ENCODE measurements at places on chromosomes 13 and 19.

DNA sequence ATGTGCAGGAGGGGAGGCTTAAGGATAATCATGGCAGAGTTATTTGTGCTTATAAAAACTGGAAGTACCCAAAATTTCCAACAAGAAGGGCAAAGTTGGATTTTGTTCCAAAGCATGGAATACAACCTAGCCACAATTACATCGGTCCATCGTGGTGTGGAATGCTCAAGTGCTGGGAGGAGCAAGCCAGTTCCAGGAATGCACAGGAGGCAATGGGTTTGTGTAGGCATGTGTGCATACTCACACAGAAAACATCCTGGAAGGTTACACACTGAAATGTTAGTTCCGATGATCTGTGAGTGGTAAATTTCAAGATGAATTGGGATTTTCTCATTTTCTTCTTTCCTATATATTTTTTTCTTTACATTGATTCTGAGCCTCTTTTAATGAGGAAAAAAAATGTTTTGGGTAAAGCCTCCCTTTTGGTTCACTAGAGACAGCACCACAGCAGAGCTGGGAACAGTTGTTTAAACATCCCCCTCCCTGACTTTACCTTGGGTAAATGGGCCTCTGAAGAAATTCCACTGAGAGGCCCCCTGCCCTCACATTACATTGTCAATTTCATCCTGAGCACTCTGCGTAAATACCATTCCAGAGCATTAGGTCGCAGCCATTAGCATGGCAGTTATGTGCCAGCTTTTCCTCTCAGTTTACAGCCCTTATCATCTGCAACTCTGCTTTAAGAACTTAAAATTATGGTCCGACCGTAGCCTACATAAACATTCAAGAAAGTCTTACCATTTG lies 122.0 kb downstream of the UQCRFS1 start:
- DNase-seq, result no peak

DNA sequence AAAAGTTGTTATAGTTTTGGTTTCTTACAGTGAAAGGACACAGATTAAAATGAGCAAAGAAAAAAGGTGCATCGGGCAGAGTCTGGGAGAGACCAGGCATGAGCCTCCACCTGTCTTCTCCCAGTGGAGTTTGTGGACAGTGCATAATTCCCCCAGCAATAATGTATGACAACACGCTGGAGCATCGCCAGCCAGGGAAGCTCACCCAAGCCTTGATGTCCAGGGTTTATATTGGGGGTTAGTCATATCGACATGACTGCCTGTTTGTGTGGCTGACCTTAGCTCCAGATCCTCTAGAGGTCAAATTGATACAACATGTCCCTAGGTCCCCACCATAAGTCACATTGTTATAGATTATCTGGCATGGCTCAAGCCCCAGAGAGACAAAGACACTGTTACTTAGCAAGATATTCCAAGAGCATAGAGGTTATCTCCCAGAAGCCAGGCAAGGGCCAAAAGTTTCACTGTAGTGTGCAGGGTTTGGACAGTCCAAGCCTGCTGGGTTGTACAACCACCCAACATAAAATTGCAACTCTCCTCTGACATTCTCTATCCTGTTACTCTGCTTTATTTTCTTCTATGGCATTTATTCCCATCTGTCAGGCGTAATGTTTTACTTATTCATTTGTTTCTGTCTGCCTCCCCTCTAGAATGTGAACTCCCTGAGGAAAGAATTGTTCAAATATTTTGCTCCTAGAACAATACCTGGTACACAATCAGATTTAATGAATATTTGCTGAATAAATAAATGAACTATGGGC lies 5.6 kb upstream of the KLK13 start:
- DNase-seq, result no peak

DNA sequence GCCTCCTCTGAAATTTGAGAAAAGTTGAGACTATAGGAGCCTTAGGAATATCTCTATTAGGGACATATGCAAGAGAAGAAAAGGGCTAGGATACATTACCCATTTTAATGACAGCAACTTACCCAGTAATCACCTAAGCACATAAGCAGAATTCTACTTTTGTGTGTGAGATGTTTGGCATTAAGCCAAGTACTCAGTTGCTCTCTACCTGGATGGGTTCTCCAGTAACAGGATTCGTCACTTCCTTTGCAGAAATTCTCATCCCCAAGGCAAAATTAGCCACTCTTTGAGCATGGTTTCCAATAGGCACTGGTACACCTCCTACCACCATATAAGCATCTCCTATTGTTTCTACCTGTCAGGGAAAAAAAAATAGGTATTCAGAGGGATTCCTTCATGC lies 95.1 kb downstream of the C13orf42 start:
- DNase-seq, result no peak

DNA sequence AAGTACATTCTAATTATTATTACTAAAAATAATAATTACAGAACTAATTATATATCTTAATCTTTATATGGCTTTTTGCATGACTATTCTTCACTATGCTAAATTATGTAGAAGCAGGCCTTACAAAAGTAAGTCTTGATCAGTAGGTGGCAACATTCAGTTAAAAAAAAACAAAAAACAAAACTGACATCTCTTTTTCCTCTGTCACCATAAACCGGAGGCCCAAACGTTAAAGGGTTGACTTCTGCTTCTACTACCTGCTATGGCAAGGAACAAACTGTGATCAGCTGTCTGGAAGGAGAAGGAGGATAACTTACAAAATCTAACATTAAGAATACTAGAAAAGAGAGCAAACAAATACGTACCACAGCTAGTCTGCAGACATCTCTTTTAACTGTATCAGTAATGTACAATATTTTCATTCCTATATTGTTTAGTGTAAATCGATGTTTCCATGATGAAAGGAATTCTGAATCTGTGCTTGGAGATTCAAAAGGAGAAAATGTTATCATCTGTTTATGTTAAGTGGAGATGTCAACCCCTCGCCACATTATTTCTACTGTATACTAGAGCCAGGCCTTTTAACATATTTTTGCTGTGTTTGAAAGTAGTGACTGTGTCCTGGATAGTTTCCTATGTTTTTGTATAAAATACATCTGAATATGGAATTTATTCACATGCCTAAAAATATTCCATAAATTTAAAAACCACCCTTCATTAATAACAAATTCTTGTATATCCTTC lies 1525.4 kb downstream of the SLITRK1 start:
- DNase-seq, result no peak

DNA sequence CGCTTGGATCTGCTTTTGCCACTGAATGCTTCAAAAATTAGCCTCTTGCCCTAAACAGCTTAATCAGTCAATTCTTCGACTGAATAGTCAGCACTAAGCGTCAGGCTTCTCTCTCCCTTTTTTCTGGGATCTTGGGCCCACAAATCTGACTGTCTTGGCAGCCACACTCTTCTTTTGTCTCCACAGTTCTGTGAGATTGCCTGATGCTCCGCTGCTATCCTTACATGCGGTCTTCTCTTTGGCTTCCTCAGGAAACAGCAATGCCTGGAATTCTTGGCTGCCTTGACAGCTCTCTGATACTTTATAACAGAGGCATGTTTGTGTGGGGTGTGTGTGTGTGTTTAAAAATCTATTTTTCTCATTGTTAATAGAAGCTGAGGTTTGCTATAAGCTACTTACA lies 32.6 kb downstream of the ERCC5 start:
- DNase-seq, result peak; percentile 18

DNA sequence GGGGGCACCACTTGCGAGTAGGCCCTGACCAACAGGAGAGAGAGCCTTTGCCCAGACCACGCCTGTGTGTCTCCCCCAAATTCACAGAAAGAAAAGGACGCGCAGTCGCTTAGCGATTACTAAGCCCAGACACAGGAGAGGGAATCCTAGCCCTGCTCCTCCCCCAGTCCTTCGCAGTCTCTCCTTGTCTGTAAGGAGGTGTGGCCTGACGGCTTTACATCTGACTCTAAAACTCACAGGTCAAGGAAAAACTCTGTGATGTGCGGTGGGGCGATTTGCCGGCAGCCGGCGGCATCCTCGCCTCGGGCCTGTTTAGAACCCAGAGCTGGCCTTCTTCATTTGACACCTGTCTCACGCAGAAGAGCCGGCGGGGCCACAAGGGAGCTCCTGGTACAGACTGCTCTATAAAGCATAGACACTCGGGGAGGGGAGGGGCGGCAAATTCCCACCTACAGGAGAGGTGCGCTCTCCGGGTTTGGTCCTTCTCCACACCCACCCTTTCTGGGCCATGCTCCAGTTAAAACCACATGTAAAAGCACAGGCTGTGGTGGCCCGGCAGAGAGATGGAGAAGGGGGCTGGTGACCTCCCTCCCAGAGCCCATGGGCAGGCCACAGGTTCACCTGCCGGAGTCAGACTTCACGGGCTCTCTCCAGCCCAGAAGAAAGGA lies 17.8 kb downstream of the GPR12 start:
- DNase-seq, result no peak

- no peak for DNase-seq
These were observed 6.9 kb upstream of the CDK8 start for GRCh38 chr13:26247011-26247410.

GRCh38 chr19:48705431-48705830 lies 9.7 kb downstream of the FUT2 start:
- DNase-seq, result no peak

Data from fibroblast of lung (primary cell).